ENCODE measurements at places on chromosomes 3 and 15.

DNA sequence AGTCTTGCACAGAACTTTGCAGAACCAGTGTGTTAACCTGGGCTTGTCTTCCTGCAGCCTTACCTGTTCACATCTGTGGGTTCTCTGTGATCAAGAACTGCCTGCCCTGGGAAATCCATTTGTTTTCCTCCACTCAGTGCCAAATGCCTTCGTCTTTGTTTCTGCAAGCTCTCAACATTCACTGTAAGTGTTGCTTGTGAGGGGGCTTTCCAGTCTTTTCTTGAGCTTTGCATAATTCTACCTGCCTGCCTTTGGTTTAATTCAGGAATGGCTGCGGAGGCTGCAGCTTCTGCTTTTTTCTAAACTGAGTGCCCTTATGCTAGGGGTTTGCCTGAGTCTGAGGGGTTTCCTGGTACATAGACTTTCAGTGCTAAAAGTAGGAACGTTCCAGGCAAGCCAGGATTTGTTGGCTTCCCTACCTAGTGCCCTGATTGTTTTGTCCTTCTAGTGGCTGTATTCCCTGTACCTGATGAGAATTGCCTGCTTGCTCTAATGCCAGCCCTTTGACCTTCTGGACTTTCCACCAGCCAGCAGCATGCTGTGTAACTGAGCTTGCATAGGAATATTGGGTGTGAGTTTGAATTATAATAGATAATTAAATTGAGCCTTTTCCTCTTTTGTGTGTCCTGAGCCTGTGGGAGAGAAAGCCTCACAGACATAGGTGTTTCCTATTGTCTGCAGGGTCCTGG, 96.6 kb upstream of the CLSTN2 start:
- no peak for DNase-seq

- DNase-seq = peak; percentile 41
These were observed 907 bp downstream of the TATDN2 start for GRCh38 chr3:10248984-10249748.

- no peak for DNase-seq
These were observed 204.0 kb downstream of the OSBPL10 start for GRCh38 chr3:31777092-31777491.

DNA sequence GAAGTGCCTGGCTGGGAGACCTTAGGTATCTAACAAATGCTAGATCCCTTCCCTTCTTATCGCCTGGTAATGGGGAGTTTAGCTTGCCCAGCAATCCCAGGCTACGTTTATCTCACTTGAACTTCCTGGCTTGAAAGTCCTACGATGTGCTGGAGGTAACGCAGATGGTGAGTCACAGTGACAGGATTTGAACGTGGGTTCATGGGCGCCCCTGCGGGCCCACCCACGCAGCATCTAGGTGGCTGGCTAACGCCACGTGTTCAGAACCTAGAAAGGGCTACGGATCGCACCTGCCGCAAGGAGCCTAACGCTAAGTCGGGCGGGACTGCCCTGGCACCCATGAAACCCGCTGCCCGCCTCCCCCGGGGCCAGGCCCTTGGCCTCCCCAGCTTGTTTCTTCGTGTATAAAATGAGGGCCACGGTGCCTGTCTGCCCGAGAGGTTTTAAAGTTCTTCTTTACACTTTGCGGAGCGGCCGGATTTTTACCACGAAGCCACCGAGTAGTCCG, 600 bp upstream of the USP3 start:
- peak; percentile 76 for DNase-seq

DNA sequence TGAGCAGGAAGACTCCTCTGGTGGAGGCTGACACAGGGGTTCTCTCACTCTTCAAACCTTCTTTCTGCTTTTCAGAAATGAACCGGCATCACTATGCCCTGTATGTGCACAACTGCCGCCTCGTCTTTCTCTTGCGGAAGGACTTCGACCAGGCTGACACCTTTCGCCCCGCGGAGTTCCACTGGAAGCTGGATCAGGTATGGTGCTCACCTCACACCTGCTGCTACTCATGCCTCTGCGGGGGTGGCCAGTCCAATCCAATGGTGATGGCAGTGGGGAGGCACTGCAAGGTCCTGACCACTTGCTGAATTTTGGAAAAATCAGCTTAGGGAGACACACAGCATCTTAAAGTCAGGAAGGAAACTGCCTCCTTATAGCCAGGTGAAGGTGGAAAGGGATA, 211.3 kb upstream of the TRIM42 start:
- no peak for DNase-seq

DNA sequence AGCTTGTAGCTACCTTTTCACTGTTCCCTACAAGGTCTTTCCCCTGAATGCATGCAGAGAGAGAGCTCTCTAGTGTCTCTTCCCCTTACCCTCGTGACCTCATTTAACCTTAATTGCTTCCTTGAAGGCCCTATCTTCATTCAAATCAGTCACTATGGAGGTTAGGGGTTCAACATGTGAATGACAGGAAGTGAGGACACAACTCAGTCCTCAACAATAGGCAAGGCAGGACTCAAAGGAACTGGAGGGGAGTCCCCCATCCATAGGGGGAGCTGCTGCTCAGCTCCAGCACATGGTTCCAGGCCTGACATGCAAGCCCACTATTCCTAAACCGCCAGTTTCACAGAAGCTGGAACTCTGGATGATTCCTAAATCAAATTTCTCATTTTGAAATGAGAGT, 33.8 kb upstream of the GYG1 start:
- DNase-seq = no peak

DNA sequence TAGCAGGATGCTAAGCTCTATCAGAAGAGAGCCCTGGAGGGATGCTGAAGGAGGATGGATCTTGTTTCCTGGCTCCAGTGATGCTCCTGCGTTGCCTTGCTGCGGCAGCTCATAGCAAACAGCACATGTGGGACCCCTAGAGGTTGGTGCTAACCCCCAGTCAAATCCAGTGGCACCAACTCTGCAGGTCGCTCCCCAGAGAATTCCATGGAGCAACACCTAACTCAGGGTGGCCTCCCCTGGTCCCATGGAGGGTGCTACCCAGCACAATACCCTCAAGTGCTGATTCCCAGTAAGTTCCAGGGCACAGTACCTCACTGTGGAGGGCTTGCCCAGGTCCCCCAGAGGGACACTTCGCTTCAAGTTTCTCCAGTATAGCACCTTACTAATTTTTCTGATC, 231.2 kb downstream of the NEK10 start:
- no peak for DNase-seq

DNA sequence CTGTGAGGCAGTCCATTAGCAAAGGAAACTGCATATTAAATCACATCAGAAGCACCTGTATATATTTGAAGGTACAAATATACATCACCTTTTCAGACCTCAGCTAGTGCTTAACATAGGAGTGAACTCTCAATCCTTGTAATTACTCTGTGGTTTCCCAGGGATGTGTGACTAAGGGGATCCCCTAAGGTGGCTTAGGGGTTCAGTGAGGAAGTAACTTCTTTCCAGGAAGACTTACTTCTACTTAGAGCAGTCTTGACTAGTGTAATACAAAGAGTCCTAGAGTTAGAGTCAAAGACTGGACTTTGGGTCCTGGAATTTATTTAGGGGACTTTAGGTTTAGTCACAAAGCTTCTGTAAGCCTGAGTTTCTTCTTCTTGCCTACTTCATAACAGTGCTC, 8.7 kb upstream of the SUMF1 start:
- DNase-seq = no peak

DNA sequence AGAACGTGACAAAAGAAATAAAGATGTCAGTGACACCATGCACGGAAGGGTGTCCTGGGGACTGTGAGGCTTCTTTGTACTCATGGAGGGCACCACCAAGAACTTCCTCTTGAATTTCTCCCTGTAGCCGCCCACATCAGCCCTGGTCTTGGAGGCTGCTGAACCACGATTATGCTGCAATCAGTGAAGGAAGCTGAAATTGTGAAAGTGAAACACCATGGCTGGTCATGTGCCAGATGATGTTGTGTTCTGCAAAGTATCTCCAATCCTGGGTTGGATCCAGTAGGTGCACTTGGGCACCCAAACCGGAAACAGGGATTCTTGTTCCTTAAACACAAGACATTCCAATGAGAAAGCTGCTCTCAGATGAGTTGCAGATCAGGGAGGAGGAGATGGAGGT, 104.4 kb upstream of the GOLGA6L6 start:
- DNase-seq = no peak

DNA sequence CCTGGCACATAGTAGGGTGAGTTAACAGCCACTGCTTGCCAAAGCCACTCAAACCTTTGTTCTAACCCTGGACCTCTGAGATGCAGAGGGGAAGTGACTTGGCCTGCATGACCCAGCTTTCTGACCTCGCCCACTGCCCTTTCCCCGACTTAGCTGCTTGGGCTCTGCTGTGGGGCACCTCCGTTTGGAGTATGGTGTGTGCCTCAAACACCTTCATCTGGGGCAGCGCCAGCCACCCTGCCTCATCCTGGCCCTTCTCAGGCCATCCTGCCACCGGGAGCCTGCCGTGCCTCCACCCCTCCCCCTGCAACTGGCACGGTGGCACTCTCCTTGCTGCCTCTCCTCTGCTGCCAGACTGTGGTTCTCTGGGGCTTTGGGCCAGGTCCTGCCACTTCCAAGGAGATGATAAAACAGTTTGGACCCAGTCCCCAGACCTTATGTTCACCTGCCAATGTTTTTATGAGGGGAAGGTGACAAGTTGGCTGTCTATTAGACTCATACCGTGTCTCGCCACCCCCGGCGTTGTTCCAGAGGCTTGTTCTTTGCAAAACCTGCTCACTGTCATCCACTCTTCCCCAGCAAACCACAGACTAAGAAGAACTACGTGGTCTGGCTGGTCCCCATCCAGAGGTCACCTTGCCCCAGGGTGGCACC, 32.2 kb downstream of the SLC6A6 start:
- DNase-seq = no peak

DNA sequence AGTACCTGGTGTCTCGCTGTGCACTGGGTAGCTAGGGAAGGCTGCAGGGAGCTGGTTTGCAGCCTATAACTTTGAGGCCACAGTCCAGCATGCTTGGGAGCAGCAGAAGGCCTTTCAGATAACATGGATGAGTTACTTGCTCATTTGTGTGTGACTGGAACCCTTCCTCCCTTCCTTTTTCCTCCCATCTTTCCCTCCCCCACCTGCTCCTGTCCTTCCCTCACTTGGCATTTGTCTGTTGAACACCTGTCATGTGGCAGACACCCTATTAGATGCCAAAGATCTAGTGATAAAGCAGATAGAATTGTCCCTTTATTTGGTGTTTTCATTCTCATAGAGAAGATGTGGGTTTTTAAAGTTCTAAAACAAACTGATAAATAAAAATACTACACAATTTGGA, 71.6 kb downstream of the LRTM1 start:
- DNase-seq = no peak

GRCh38 chr3:195768831-195769303, 42.9 kb downstream of the MUC4 start:
- DNase-seq = no peak

- DNase-seq = peak; percentile 99
These were observed at the start of gene SNRPA1 for GRCh38 chr15:101294731-101295606. Gene SNRPA1 (minus strand): TSS chr15:101295248. CDS start chr15:101295178, 70 bp downstream.

DNA sequence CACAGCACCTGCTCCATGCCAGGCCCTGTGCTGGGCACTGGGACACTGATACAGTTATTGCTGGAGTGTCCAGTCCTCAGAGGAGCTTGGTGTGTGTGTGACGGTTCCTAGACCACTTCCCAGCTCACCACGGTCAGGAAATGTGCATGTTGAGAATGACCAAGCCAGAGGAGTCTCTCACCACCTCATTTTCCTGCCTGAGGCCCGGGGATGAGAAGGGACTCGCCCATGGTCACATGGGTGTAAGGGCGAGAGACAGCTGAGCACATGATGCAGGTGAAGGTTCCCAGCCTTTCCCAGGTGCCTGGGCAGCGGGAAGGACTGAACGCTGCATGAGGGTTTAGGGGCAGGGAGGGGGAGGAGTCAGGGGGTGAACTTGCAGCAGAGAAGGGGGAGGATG, 180.9 kb upstream of the TLE3 start:
- no peak for DNase-seq

DNA sequence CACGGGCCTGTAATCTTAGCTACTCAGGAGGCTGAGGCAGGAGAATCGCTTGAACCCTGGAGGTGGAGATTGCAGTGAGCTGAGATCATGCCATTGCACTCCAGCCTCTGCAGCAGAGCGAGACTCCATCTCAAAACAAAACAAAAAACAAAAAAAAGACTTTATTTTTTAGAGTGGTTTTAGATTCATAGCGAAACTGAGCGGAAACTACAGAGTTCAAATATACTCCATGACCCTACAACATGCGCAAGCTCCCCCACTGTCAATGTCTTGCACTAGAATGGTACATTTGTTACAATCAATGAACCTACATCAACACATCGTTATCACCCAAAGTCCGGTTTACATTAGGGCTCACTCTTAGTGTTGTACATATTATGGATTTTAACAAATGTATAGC, 2.2 kb upstream of the CRTAP start:
- no peak for DNase-seq

DNA sequence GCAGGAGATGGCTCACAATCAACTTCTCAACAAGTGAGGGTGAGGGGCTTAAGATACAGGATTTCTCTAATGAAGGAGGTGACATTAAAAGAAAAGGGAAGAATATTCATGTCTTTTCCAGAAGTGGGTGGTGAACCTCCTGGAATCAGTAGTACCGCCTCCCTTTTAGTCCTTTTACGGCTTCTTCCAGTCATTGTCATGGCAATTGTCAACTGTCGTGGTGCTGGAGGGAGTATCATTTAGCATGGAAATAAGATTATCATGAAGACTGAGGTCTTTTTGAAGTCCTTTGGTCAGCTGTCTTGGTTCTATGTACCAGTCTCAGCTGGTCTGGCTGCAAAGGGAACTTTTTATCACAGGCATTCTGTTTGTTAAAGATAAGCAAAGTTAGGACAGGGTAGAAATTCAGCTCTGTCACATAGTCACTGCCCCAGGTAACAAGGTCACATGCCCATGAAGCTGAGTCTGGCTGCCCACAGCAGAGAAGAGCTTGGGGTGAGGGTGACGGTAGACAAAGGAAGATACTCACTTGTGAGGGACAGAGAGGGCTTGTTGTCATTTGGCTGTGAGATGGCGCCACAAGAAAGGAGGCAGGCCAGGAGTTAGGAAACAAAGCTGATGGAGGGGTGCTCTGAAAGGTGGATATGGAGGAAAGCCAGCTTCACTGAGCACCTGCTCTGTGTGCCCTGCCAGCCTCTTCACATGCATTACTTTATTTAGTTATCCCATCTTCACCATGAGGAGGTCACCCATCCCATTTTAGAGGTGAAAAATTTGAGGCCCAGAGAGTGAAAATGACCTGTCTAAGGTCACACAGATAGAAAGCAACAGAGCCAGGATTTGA, 228.2 kb upstream of the TRIM42 start:
- DNase-seq = no peak

DNA sequence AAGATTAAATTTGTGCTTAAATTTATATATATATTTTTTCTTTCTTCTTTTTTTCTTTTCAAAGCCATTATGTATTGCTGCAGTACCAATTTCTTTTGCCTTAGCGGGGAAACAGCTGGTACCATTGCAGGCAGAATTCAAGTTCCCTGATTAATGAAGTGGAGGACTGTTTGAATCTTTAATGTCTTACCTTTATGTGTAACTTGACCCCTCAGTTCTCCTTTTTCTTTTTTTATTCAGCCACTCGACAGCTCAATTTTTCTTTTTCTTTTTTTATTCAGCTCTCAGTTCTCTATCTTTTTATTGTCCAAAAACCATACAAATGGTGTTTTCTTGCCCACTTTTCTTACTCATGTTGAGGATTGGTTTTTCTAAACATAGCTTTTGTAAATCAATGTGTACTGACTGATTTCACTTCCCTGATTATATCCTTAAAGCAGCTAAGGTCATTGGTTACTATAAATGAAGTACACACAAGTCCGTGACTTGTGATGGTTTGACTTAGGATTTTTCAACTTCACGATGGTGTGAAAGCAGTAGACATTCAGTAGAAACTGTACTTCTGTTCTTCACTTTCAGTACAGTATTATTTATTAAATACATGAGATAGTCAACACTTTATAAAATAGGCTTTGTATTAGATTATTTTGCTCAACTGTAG, 22.8 kb downstream of the ATP2C1 start:
- no peak for DNase-seq

All from astrocyte of the hippocampus (primary cell).